Stimulated activated CD4-positive, alpha-beta T cell treated with anti-CD3 and anti-CD28 coated beads, Interleukin-4, amount 100 ng/mL, for 24 hours (primary cell): ENCODE measurements at places on chromosomes 12 and 14.

DNA sequence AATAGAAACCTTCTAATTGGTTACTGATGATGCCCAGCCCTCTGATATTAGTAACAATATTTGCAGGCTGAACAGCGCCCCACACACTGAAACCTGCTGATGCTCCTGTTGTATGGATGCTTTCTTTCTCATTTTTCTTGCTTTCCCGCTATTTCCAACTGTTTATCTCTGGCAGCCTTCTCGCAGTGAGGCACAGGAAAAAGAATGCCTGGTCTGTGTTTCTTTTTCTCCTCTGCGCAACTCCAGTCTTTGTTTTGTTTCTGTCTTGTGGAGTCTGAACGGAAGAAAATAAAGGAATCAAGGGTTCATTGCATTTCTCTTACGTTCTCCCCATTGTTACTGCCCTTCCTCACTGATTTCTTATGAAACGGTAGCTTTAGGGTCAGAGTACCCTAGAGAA, 451.2 kb downstream of the EGLN3 start:
- DNase-seq: no peak

GRCh38 chr14:103055695-103056094, 1.7 kb downstream of the CDC42BPB start:
- no peak for DNase-seq

- no peak for DNase-seq
Observed at GRCh38 chr14:54117396-54117795, 160.8 kb upstream of the BMP4 start.

DNA sequence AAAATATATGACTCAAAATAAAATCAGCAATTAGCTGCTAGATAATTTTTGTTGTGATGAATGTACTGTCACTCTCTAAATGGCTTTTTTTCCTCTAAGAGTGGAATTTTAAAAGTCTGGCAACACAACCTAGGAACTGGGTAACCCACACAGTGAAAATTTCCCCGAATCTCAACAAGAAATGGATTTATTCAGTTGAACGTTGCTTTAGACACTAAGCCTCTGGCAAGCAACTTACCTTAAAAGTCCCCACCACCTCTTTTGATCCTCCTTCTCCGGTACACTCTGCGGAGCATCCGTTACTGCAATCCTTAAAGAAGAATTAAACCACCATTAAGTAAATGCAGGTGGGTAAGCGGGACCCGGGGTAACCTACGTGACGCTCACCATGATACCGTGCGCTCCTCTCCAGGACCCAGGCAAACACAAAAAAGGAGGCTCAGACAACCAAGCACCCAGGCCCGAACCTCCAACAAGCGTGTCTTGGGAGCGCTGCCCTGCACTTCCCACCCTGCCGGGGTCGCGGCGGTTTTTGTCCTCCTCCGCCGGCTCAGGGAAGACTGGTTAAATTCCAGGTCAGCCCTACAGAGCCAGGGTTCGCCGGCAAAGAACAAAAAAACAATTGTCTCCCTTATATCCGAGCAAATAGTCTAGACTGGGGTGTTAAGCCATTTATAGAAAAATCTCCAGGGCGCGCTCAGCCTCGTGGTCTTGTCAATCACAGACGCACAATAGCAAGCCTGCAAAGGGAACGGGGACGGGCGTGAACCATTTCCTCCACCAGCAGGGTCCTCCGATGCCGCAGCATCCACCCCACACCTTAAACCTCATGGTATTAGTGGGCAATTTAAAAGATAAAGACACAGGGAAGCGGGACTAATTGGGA, 47.1 kb downstream of the BCAT1 start:
- no peak for DNase-seq

DNA sequence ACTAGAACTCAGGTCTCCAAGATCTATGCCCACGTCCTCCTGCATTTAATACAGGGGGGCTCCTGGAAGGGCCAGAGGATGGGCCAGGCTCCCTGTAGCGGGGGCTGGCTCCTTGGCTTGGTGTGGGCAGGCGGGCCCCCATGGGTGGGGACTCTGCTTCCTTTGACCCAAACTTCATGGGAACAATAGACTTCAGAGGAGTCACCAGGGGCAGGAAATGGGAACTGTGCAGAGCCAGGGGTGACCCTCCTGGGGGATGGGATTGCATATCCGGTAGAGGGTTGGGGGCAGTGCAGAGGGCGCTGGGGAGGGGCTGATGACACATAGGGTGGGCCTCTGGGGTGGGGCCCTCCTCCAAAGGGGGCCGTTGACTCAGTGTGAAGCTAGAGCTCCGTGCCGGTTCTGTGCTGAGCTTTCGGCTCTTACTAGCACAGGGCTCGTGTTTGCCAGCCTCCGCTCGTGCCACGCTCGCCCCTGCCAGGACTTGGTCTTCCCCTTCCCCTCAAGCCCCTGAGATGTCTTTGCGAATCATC, 4.6 kb downstream of the TEAD4 start:
- DNase-seq: no peak

DNA sequence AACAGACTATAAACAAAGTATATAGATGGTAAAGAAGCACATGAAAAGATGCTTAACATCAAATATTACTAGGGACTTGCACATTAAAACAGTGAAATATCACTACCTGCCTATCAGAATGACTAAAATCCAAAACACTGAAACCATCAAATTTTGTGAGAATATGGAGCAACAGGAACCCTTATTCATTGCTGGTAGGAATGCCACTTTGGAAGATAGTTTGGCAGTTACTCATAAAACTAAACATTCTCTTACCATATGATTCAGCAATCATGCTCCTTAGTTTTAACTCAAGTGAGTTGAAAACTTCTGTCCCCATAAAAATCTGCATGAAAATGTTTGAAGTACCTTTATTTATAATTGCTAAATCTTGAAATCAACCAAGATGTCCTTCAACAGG, 297.6 kb downstream of the DAD1 start:
- no peak for DNase-seq

- no peak for DNase-seq
Observed at GRCh38 chr14:70748422-70748821, 60.9 kb downstream of the MAP3K9 start.

GRCh38 chr12:116217045-116217735, 60.3 kb downstream of the MED13L start:
- no peak for DNase-seq

- no peak for DNase-seq
Observed at GRCh38 chr12:112140728-112141127, 15.4 kb downstream of the TRAFD1 start.

- DNase-seq: no peak
Observed at GRCh38 chr12:28885928-28886327, 263.1 kb upstream of the FAR2 start.

- DNase-seq: no peak
Observed at GRCh38 chr14:44170556-44170955, 336.5 kb downstream of the FSCB start.

- no peak for DNase-seq
Observed at GRCh38 chr12:117125272-117125613, 26.0 kb upstream of the TESC start.

GRCh38 chr12:111600205-111600642, 1.1 kb upstream of the ATXN2 start:
- DNase-seq: no peak

GRCh38 chr12:90630006-90630405, 325.0 kb downstream of the CCER1 start:
- no peak for DNase-seq

DNA sequence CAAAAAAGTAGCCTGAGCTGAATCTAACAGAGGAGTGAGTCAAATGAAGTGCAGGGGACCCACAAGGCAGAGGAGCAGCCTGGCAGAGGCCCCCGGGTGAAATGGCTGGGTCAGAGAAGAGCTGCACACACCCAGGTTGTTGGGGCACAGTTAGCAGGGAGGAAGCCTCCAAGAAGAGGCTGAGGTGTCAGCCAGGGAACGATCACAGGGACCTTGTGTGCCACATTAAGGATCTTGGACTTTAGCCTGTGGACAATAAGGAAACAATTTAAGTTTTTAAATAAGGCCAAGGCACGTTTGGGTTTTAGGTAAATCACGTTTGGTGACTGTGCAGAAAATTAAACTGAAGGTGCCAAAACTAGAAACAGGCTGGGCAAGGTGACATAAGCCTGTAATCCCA, 35.1 kb downstream of the OR10P1 start:
- no peak for DNase-seq

DNA sequence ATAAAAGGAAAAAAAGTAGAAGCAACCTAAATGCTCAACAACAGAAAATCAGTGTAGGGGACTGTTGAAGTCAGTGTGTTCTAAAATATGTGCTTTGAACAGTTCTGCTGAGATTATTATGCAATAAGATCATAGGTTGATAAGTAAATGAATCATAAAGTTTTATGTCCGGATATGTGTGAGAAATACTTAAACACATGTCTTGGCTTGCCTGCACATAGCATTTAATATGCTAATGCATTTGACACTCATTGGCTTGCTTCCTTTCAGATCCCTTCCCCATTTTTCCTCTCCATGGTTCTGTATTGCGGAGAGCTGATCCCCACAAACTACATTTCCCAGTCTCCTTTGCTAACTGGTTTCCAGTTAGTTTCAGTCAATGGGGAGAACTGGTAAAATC, 573.8 kb upstream of the TBX3 start:
- DNase-seq: no peak

- no peak for DNase-seq
Observed at GRCh38 chr12:94872971-94873733, 130.3 kb downstream of the NDUFA12 start.

DNA sequence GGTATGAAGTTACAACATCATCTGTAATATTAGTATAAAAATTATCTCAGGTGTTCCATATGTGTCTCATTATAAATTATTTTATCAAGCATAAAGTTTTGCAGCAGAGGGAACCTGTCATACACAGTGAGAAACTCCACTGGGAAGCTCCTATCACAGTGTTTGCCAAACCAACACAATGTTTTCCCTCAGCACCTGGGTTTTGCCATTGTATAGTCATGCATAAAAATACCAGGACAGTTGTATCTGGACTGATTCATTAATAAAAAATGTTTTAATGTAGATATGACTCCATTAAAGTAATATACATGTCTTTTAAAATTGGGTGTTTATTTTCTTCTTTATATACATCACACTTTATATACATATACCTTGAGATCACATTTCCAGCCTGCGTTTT, 56.6 kb downstream of the METTL25 start:
- DNase-seq: no peak

- no peak for DNase-seq
Observed at GRCh38 chr12:114685869-114686268, 1.9 kb upstream of the TBX3 start.

GRCh38 chr12:109201496-109201885, 85.1 kb downstream of the ACACB start:
- no peak for DNase-seq

GRCh38 chr12:54578778-54579177, 9.7 kb downstream of the PPP1R1A start:
- DNase-seq: no peak

DNA sequence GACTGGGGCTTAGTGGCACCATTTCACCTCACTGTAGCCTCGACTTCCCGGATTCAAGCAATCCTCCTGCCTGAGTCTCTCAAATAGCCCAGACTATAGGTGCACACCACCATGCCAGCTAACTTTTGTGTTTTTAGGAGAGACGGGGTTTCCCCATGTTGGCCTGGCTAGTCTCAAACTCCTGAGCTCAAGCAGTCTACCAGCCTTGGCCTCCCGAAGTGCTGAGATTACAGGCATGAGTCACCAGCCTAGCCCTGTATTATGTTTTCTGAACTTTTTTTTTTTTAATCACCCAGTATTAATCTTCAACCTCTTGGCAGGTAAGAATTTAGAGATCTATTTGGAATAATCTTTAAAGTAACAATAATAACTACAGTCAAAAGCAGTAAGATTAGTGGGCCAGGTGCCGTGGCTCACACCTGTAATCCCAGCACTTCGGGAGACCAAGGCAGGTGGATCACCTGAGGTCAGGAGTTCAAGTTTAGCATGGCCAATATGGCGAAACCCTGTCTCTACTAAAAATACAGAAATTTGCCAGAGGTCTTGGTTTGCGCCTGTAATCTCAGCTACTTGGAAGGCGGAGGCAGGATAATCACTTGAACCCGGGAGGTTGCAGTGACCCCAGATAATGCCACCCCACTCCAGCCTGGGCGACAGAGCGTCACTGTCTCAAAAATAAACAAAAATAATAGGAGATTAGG, 8.6 kb downstream of the NANOG start:
- DNase-seq: no peak

- no peak for DNase-seq
Observed at GRCh38 chr12:24396224-24396623, 446.8 kb upstream of the SOX5 start.

DNA sequence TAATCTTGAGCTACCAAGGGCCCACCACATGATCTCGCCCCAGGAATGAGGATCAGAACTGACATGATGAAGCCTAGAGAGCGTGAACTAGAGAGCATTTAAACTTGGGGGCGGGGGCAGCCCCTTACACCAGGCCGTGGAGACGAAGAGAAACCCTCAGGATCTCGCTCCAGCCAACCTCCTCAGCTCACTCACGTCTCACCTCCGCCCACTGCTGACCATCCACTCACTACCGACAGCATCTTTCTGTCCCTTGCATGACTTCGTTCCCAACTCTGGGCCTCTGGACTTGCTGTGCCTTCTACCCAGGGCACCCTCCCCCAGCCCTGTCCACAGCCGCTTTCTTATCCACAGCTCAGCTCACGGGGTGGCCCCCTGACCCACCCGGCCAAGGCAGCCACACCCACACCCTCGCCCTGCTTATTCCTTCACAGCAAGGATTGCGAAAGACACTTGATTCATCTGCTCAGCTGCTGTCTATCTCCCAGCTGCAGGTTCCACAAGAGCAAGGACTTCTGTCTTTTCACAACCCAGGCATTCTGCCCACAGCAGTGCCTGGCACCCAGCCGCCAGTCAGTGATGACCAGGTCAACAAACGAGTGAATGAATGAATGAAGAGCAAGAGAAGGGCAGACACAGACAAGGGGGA, 6.4 kb downstream of the STX2 start:
- no peak for DNase-seq

DNA sequence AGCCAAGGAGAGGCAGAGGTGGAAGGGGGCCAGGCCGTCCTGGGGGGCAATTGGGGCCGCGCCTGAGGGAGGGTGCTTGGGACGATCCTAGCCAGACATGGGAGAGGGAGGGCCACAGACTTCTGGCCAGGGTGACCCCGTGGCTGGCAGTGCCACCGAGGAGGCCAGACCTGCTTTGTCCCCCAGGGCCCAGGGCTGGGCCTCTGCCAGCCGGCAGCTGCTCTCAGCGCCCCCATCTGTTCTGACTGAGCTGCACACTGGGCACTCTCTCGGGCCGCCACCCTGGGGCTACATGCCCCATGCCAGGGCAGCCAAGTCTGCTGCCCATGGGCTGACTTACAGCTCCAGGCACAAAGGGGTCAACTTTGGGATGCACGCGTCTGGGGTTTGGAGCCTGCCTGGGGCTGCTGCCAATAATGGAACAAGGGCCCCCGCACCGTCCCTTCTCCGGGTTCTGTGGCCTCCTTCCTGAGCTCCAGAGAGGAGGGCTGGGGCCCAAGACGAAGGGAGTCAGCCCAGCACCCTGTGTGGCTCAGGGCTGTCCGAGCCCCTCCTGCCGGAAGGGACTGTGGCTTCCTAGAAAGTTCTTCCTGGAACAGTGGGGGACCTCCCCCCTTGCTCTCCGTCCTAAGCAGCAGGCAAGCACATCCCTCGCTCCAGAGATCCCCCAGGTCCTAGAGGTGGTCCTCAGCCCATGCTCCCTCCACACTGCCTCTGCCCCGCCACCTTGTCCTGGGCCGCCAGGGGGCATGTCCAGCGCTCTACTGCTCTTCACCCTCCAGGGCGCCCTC, 1.1 kb downstream of the ADSS1 start:
- DNase-seq: no peak

GRCh38 chr12:99959549-99960170, 25.1 kb downstream of the ANKS1B start:
- DNase-seq: no peak

- no peak for DNase-seq
Observed at GRCh38 chr12:96075560-96075959, 40.2 kb upstream of the LTA4H start.
